ENCODE measurements at places on chromosomes 6 and 20.

- H3K36me3 ChIP-seq, result peaks cover 5% of the 10 kb centered on the region
- H3K27me3 ChIP-seq, result no peaks in the 10 kb centered on the region
- H3K27ac ChIP-seq, result peak overlapping the region; percentile 66
Measured at GRCh38 chr6:111748231-111748647, 125.0 kb downstream of the FYN start.

- no peak for DNase-seq
- H3K27ac ChIP-seq, result peak overlapping the region; percentile 65
Measured at GRCh38 chr6:144417681-144418080, 132.5 kb downstream of the UTRN start.

GRCh38 chr6:139369068-139369467 lies 5.4 kb downstream of the CITED2 start:
- H3K36me3 ChIP-seq, result no peaks in the 10 kb centered on the region
- DNase-seq, result no peak
- no peaks in the 10 kb centered on the region for H3K27me3 ChIP-seq
- H3K4me3 ChIP-seq, result no peak overlapping the region

DNA sequence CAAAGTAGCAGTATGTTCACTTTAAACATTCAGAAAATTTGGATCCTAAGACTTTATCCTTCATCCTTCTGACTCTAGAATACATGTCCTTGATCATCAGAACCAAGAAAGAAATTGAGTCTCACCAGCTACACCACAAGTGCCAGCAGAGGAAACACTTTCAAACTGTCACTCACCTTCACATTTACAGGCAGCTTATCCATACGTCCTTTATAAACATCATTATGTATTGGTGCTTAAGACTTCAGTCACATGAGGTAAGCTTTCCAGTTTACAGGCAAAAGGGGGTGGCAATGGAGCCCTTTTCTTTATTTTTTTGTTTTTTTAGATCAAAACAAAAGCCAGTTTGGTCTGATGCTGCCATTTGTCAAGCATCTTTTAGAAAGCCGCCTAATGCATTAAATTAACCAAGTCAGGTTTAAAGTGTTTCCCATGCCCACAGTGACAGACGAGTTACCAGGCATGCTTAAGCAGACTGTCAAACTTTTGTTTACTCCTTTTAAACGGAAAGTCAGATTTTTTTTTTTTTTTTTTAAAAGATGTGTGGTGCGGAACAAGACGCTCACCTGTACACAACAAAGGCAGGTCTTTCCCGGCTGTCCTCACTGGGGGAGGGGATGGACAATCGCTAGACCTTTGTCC lies 952 bp upstream of the BRPF3 start:
- peak overlapping the region; percentile 62 for H3K27ac ChIP-seq
- peaks cover 9% of the 10 kb centered on the region for H3K36me3 ChIP-seq
- DNase-seq, result no peak
- peak overlapping the region; percentile 82 for H3K4me3 ChIP-seq
- peaks cover 5% of the 10 kb centered on the region for H3K4me1 ChIP-seq
- H3K27me3 ChIP-seq, result no peaks in the 10 kb centered on the region

DNA sequence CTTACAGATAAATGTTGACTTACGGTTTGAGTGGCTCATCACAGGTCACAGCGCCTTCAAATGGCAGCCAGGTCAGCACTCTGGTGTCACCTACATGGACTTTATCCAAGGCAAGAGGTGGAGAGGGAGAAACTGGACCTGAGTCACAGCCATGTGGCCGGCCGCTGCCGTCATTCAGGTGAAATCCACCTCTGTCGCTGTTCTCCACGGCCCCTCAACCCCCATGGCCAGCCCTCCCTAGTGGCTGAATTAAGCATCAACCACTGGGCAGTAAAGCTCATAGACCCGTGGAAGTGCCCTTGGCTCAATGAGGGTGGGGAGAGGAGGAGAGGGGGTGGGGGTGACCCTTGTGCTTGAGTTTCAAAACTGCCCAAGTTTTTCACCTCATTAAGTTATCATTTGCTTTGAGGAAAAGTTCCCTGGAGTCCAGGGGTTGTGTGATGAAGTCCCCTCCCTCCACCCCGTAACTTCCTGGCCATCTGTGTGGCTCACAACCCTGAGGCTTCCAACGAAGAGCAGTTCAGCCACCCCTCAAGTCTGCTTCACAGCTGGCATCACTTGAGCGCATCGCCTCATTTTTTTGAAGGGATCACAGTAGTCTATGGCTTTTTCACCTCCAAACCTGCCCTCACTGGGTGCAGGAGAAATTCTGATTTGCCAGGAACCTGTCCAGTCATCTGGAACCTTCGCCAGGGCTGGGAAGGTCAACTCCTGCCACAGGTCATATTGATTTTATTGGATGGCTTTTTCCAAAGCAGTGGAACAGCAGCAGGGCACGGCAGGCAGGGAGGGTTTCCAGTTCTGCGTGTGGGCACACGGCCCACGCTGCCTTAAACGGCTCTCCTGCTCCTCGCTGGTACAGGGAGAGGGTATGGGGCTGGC lies 43.5 kb upstream of the APCDD1L start:
- no peak overlapping the region for H3K4me3 ChIP-seq
- no peaks in the 10 kb centered on the region for H3K4me1 ChIP-seq
- no peaks in the 10 kb centered on the region for H3K36me3 ChIP-seq
- H3K27me3 ChIP-seq, result peaks cover 12% of the 10 kb centered on the region
- no peak for DNase-seq
- no peak overlapping the region for H3K27ac ChIP-seq

DNA sequence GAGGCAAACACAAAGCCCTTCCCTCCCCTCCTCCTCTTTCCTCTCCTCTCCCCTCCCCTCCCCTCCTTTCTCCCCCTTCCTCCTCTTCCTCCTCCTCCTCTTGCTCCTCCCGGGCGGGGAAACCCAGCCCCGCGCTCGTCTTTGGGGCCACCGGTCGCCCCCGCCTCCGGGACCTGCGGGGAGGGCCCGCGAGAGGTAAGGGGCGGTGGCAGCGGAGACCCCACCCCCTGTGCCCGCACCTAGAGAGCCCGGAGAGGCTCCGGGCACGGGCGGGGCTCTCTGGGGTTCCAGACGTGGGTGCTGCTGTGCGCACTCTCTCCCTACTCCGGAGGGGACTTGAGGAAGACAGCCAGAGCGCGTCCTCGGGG lies at the start of gene RIN2:
Gene RIN2 (plus strand): TSS at position 126 of the 368 bp plus-strand sequence. CDS start 131,344 bp downstream, outside the sequence.
- DNase-seq, result no peak
- H3K4me3 ChIP-seq, result peak within 1 kb of the TSS; percentile 83
- H3K27me3 ChIP-seq, result peaks cover 25% of the 10 kb centered on the region

DNA sequence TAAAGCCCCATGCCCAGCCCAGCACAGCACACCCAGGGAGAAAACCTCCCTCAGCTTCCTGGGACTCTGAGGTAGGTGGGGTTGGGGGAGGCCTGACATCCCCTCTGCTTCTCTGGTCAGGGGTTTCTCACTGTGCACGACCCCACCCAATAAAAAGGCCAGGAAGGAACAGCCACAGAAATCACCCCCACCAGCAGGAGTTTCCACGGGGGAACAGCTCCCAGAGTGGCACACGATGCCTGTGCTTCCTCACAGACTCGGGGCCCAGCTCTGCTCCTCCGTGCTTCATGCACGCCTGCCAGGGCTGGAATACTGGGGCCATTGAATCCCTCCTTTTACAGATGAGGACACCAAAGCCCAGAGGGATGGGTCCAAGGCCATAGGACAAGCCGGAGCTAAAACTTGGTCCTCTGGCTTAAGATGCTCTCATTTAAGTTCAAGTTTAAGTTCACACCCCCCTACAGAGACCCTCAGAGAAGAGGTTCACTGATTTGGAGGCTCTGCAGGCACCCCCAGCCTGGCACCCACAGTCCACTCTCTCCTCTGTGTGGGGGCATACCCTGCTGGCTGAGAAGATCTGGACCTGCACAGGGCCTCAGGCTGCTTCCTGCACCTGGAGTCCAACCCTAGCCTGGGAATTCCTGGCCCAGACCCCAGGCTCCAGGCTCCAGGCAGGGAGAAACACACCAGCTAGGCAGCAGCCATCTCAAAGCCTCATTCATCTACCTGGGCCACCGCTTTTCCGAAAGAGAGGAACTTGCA lies 14.3 kb downstream of the ACSS1 start:
- peaks cover 27% of the 10 kb centered on the region for H3K4me1 ChIP-seq
- peaks cover 11% of the 10 kb centered on the region for H3K36me3 ChIP-seq
- H3K4me3 ChIP-seq, result peak overlapping the region; percentile 73
- no peaks in the 10 kb centered on the region for H3K27me3 ChIP-seq
- peak overlapping the region; percentile 94 for H3K27ac ChIP-seq
- DNase-seq, result no peak

GRCh38 chr6:16633465-16633864 lies 127.8 kb downstream of the ATXN1 start:
- H3K27ac ChIP-seq, result no peak overlapping the region
- H3K27me3 ChIP-seq, result no peaks in the 10 kb centered on the region
- no peak for DNase-seq

DNA sequence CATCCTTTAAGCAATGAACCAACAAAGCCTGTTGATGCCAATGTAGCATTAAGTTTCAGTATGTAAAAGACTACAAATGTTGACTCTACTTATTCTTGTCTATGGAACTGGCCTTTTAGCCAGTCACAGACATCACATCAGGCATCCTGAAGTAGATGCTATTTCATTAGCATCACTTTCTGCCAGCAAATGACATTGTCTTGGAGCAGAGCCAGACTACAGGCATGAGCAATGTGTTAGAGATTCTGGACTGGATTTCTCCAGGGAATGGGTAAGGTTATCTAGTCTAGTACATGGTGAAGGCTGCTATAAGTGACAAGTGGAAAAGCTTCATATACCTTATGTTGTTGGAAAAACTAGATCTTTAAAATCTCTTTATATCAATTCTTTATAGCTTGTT lies 142.9 kb downstream of the ADGRB3 start:
- no peak for DNase-seq
- no peak overlapping the region for H3K27ac ChIP-seq
- no peaks in the 10 kb centered on the region for H3K36me3 ChIP-seq
- no peaks in the 10 kb centered on the region for H3K27me3 ChIP-seq
- H3K4me3 ChIP-seq, result no peak overlapping the region

- no peak for DNase-seq
- H3K27ac ChIP-seq, result peak overlapping the region; percentile 97
- H3K4me3 ChIP-seq, result peak overlapping the region; percentile 72
- H3K36me3 ChIP-seq, result peaks cover 2% of the 10 kb centered on the region
Measured at GRCh38 chr6:137102050-137102848, 57.5 kb upstream of the IL20RA start.

All from memory B cell (primary cell).